ENCODE measurements at places on chromosomes 16 and 17.

GRCh38 chr17:27743281-27743885 lies 56.9 kb downstream of the NOS2 start:
- no peak for DNase-seq

GRCh38 chr17:17937201-17937853 lies 34.9 kb downstream of the TOM1L2 start:
- no peak for DNase-seq

GRCh38 chr17:33464669-33465280 lies 171.7 kb upstream of the ASIC2 start:
- DNase-seq = no peak

DNA sequence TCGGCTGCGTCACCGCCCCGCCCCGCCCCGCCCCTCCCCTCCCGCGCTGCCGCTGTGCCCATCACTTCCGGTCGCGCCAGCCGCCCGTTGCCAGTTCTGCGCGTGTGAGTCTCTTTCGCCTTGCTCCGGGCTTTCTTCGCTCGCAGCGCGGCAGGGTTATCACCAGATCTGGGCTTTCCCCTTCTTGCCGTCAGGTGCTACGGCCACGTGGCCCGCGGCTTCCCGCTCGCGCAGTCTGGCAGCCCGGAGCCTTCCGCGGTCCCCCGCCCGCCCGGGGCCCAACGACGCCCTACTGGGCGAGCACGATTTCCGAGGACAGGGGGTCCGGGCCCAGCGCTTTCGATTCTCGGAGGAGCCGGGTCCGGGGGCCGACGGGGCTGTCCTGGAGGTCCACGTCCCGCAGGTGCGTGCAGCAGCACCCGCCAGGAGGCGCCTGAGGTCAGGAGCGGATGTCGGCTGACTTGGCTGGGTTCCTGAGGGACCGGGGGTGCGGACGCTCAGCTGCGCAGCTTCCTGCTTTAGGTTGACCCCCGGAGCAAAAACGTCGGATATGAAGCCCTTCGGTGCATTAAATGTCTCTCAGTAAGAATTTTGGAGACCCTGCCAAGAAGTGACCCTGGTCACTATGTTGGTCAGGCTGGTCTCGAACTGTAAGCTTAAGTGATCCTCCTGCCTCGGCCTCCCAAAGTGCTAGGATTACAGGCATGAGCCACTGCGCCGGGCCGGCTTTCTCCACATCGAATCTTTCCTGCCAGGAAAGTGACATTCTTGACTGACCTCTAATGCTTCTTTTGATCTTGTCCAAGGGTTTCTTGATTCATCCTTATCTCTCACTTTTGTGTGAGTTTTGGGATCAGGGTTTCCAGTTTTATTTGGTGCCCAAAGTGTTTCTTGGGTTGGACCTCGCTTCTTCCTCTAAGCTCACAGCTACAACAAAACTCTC lies at the start of gene METTL23:
Gene METTL23, plus strand, starts transcription at position 64 of the 943 bp plus-strand sequence. CDS start 2,872 bp downstream, outside the sequence.
- DNase-seq = peak; percentile 91

GRCh38 chr16:65658349-65658748 lies 536.5 kb upstream of the CDH11 start:
- no peak for DNase-seq

GRCh38 chr17:42266918-42267766 lies 9.0 kb downstream of the STAT5B start:
- DNase-seq = no peak

DNA sequence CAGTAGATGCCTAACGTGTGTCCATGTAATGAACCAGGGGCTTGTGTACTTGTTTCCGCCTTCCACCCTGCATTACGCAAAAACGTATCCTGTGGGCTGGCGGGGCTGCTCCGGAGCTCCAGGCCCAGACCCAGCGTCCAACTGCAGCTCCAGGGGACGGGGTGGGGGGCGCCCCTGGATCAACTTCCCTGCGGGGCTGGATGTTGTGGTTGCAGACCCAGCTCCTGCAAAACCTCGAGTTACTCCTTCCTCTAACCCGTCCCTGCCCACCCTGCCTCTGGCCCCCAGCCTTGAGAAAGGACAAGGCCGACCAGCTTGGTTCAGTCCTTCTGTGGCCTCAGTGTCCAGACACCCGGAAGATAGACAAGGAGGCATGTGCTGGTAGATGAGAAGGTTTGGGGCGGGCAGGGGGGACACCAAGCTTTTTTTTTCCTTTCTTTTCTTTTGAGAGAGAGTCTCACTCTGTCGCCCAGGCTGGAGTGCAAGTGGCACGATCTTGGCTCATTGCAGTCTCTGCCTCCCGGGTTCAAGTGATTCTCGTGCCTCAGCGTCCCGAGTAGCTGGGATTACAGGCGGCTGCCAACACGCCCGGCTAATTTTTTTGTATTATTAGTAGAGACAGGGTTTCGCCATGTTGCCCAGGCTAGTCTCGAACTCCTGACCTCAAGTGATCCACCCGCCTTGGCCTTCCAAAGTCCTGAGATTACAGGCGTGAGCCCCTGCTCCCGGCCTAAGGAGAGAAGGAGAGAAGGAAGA lies 731 bp upstream of the EXOC7 start:
- DNase-seq = no peak

- DNase-seq = no peak
Observed at GRCh38 chr16:14377326-14377725, 252.7 kb downstream of the PARN start.

DNA sequence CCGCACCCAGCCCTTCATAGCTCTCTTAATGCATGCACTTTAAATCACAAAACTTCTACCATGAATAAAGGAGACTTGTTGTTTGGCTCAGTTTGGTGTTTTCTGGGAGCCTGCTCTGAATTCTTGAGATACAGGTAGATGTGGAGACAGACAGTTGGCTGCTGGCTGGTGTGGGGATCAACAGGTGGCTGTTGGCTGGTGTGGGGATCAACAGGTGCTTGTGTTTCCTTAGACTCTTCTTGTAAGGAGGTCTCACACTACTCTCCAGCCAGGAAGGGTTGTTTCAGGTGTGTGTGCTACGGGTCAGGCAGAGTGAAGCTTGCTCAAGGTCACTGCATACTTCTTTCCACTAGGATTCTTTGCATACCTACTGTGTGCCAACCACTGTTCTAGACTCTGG lies 265.9 kb downstream of the HS3ST4 start:
- no peak for DNase-seq

DNA sequence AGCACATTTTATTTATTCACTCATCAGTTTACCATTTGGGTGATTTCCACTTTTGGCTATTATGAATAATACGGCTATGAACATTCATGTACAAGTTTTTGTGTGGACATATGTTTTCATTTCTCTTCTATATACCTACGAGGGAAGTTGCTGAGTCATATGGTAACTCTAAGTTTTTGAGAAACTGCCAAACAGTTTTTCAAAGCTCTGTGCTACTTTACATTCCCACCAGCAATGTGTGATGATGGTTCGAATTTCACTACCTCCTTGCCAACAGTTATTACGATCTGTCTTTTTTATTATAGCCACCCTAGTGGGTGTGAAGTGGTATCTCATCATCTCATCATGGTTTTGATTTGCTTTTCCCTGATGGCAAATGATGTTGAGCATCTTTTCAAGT lies 63.7 kb upstream of the MRTFB start:
- no peak for DNase-seq

GRCh38 chr17:78252701-78253635 lies 21.5 kb downstream of the TMEM235 start:
- DNase-seq = no peak

GRCh38 chr17:42112552-42113176 lies at the start of gene DHX58:
TSS of gene DHX58 (minus strand) at chr17:42112714. CDS start at chr17:42111892, 822 bp downstream.
- DNase-seq = peak; percentile 81

DNA sequence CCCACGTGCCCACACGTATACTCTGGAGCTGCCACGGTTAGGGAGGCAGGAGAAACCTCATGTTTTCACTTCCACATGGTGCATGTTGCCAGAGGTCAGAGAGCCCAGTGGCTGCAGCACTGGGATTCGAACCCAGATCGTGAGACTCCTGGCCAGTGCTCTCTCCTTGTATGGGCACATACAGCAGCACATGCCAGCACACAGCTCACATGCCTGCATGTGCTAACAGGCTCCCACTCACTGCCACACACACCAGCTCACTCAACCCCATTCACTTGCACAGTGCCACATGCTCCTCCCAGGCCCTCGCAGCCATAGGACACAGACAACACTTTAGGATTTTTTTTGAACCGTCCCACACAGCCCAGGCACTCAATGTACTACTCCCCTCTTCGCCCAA lies 49.5 kb upstream of the MRPS23 start:
- no peak for DNase-seq

DNA sequence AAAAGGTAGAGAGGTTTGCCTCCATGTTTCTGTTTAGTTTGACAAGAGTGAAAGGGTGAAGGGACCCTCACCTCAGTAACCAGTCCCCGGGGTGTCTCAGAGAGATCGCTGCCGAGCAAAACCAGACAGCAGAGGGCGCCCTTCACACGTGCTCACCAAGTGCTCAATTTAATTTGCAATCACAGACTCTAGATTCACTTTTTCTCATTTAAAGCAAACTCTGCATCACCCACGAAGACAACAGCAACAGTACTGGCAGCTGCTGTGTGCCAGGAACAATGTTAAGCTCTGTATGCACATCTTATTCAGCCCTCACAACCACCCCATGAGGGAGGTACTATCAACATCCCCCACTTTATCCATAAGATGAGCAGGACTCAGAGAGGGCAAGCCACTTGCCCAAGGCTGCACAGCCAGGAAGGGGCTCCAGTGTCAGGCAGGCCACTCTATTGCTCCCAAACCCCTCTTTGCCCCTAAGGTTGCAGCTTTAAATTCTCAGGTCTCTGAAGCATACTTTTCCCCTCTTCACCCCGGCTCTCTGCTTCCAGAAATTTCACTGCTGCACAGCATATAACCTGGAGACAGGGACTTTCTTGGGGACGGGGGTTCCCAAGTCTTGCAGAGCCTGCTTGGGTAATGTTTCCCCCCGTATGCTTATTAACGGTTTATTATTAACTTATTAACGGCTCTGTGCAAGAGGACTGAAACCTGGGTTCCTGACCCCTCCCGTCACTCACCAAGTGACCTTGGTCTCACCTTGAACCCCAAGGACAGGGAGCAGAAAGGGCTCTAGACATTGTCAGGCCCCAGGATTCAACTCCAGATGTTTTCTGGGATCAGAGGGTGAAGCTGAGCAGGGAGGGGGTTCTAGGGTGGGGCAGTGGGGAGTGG lies 70.9 kb downstream of the CNGB1 start:
- DNase-seq = peak; percentile 49

DNA sequence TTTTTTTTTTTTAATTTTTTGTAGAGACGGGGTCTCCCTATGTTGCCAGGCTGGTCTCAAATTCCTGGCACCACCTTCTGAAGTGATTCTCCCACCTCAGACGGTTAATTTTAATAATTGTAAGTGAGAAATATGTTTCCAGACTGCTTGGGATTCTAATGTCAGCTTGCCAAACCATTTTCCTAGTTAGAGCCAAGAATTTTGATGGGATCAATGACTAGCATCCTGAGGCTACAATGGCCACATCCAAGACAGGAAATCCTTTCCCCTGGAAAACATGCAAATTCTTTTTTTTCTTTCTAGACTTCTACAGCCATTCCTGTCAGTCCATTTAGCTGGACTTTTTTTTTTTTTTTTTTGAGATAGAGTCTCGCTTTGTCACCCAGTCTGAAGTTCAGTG lies 32.6 kb downstream of the IGF2BP1 start:
- no peak for DNase-seq

GRCh38 chr17:8371786-8372185 lies 4.7 kb downstream of the KRABD2 start:
- no peak for DNase-seq

DNA sequence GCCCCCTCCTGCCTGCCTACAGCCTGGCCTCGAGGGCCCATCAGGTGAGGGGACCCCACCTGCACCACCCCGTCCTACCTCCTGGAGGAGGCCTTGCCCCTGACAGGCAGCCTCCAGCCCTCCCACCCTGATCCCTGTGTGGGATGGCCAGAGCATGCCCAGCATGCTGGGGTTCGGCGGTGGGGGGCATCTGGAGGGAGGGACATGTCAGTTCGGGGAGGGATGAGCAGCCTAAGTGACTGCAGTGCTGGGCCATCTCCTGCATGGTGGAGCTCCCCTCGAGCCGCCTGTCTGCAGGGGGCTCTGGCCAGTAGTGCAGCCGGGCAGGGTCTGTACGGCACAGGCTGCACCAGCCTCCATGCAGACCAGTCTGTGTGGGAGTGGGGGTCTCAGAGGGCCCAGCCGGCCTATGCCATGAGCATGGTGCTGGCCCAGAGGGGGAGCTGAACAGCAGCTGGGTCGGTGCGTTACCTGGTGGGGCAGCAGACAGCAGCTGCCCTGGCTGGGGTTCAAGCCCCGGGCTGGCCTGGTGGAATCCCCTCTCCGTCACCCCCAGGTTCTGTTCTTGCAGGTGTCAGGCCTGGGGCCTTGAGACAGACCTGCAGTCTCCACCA lies 4.0 kb upstream of the RNPS1 start:
- DNase-seq = no peak

- peak; percentile 79 for DNase-seq
Observed at GRCh38 chr17:42101513-42102292, 3.4 kb upstream of the ZNF385C start.

DNA sequence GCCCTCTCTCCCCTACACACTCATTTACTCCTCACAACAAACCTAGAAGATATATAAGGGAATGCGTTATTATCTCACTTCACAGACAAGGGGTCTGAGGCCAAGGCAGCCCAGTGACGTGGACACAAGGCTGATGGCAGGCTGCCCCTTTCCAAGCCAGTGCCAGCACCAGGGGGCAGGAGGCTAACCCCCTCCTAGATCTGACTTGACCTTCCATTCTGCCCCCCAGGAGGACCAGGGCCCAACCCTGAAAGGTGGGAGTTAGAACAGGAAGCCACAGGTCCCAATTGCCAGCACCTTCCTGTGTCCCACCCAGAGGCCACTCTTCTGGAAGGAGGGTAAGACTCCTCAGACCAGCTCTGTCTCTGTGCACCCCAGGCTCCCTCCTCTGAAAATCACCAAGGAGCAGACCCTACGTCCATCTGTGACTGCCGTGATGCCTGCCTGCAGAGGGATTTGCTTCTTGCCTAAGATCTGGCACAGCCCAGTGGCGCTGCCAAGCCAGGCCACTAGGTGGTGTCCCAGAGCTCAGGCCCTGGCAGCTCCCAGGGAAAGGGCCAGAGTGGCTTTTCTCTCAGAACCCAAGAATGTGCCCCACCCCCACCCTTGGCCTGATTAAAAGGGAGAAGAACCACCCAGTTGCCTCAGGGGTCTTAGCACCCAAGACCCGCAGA lies 42.4 kb upstream of the MRPS23 start:
- peak; percentile 81 for DNase-seq

GRCh38 chr16:53708490-53708889 lies 4.5 kb downstream of the FTO start:
- no peak for DNase-seq

DNA sequence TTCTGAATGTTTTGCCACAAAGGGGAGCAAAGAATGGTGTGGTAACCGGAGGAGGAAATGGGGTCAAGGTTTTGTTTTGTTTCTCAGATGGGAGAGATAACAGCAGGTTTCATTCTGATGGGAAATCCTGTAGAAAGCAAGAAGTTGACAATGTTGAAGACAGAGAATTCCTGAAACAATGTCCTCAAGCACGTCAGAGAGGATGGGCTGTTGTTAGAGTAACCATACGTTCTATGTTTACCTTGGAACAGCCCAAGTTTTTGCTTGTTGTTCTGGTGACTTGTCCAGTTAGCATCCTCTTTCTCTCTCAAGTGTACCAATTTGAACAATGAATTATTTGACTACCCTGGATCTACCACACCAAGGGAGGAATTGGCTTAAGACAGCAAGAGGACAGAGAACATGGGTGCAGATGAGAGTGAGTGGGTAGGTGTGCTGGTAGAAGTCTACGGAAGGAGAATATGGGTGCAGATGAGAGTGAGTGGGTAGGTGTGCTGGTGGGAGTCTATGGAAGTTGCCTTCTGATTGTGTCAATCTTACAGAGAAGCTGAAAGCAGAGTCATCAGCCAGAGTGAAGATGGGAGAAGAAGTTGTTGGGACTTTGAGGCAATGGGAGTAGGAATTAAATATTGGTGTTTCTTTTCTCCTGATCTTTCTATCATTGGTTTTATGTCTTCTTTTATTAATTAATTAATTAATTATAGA lies 14.8 kb upstream of the NSRP1 start:
- no peak for DNase-seq

Data from ovary (tissue), 10 donors.